T-cell (primary cell): ENCODE measurements at places on chromosomes 7 and 10.
A peak's percentile ranks its signal among the peaks of the same experiment; 100 is the strongest.

- no peak for DNase-seq
Observed at GRCh38 chr7:74176555-74176954, 2.4 kb downstream of the EIF4H start.

- no peak for DNase-seq
Observed at GRCh38 chr7:66296557-66296956, 91.4 kb downstream of the TPST1 start.

- no peak for DNase-seq
Observed at GRCh38 chr10:77022671-77023070, 614.9 kb downstream of the KCNMA1 start.

DNA sequence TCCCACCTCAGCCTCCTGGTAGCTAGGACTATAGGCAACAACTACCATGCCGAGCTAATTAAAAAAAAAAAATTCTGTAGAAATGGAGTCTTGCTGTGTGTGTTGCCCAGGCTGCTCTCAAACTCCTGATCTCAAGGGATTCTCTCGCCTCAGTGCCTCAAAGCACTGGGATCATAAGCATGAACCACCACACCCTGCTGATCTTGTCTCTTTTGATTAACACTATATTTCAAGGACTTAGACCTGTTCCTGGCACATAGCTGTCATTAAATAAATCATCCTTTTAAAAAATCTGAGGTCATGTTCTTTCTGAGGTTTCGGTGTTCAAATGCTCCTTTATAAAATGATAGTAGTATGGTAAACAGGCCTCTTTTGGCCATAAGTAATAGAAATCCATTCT, 4.8 kb downstream of the PALS2 start:
- no peak for DNase-seq

DNA sequence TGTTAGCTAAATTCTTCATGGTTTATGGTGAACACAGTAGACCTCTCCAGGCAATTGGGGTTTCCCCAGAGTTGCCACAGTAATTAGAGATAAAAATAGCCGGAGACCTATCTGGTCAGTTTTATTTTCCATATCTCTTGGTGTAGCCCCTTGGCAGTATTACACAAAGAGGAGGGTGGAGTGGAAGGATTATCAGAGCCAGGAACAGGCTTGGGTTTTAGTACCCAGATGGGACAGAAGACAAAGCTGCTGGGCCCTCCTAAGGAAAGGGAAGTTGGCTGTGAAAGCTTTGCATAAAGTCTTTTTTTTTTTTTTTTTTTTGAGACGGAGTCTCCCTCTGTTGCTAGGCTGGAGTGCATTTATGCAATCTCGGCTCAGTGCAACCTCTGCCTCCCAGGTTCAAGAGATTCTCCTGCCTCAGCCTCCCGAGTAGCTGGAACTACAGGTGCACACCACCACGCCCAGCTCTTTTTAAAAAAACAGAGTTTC, 9.7 kb downstream of the ZSCAN21 start:
- DNase-seq = no peak

DNA sequence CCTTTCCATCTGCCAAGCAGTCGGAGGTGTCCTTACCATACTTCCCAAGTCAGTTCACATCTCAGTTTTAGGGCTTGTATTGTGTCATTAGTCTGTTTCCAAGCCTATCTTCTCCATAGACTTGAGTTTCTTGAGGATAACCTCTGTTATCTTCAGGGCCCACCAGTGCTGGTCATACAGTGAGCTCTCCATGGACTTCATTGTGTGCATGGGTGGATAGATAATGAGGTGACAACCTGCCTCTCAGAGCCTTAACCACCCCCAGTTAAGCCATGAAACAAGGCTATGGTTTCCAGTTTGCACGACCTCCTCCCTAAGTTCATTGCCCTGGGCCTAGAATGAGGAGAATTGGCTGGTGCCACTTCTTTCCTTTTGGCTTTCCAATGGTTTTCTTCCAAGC, 38.5 kb upstream of the WAC start:
- DNase-seq = no peak

GRCh38 chr7:140209866-140210609, 33.3 kb upstream of the KDM7A start:
- DNase-seq = peak; percentile 27

DNA sequence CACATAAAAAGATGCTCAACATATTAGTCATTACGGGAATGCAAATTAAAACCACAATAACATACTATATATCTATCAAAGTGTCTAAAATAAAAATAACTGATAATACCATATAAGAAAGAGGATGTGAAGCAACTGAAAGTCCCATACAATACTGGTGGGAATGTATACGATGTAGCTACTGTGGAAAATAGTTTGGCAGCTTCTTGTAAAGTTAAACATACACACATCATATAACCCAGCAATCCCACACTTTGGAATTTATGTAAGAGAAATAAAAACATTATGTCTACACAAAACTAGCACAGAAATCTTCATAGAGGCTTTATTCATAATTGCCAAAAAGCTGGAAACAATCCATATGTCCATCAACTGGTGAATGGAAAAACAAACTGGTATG, 10.5 kb upstream of the COMMD3 start:
- no peak for DNase-seq

GRCh38 chr7:67842571-67842970, 845.9 kb downstream of the TYW1 start:
- no peak for DNase-seq

DNA sequence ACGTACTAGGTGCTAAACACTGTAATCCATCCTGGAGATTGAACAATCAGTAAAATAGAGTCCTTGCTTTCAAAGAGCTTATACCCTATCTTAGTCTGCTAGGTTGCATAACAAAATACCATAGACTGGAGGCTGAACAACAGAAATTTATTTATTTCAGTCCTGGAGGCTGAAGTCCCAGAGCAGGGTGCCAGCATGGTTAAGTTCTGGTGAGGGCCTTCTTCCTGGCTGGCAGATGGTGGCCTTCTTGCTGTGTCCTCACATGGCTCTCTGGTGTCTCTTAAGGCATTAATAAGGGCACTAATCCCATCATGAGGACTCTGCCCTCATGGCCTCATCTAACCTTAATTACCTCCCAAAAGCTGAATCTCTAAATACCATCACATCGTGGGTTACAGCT, 43.1 kb upstream of the ICA1 start:
- DNase-seq = no peak

GRCh38 chr7:41199136-41199535, 503.8 kb downstream of the INHBA start:
- DNase-seq = no peak

DNA sequence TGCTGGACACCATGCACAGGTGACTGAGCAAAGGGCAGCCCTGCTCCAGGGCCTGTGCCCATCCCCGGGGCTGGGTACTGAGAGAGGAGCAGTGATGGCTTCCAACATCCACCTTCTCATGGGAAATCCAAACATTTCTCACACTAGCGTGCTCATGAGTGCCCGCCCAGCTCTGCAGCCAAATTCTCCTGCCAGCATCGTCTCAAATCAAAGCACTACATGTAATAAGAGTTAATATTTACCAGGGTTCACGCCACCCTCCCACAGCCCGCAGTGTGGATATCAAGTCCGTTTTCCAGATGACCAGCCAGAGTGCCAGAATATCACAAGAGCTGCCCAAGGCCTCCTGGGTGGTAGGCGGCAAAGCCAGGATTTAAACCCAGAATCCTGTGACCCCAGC, 12.1 kb downstream of the IL15RA start:
- DNase-seq = no peak

DNA sequence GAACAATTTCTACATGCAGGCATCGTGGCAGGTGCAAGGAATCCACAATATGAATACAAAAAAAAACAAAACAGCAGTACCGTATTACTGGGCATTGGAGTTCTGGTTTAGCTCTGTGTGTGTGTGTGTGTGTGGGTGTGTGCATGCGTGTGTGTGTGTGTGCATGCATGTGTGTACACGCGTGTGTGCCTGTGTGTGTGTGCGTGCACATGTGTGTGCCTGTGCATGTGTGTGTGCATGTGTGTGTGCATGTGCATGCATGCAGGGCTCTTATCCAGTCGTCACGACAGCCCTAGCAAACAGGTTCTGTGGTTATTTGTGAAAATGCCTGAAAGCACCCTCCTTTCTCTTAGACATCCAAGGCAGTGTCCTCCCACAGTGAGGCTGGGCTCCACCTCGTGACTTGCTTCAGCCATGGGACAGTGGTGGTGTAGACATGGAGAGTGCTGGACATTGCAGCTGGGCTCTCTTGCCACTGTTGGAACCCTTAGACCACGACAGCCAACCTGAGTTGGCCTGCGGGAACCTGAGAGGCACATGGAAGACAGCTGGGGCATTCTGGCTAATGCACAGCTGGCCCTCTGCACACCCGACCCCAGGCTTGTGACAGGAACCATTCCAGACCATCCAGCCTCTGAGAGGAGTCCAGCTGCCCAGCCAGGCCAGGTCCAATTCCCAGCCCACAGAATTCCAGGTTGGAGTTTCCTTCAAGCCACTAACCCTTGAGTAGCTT, 173.4 kb upstream of the SHH start:
- no peak for DNase-seq
